ENCODE measurements at places on chromosomes 1 and 21.

DNA sequence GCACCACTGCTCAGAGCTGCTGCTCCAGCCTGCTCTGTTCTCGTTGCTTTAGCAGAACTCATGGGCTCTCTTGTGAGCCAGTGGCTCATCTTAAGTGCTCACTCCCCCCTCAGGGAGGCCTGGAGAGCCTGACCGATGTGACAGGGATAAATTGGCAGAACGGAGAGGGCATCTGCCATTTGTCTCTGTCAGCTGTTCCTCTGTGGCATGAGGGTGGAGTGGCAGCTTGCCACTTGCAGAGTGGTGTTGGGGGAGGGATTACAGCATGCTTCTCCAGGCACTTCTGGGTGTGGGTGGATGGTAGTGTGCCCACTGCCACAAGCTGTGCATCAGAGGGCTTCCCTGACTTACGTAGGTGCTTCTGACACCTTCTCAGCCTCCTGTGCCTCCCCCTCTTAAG lies 229.5 kb downstream of the PAPPA2 start:
- DNase-seq: no peak

GRCh38 chr1:16009030-16009460 lies 5.0 kb downstream of the SRARP start:
- DNase-seq: peak; percentile 37

GRCh38 chr1:74083128-74083527 lies 114.8 kb downstream of the LRRIQ3 start:
- no peak for DNase-seq

- no peak for DNase-seq
Observed at GRCh38 chr1:31222176-31222575, 17.5 kb downstream of the NKAIN1 start.

DNA sequence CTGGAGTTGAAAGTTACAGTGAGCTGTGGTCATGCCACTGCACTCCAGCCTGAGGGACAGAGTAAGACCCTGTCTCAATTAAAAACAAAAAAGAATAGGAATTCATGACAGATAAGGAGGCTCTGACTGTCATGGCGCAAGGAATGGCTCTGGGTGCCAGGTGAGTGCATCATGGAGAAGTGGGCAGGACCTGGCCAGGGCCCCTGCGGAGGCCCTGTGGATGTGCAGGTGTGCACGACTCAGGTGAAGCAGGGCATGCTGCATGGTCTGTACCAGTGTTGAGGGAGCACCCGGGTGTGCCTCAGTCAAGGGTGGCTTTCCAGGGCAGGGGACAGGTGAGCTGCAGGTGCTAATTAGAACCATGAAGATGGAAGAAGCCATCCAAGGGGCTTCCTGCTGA lies 14.0 kb downstream of the SLC1A7 start:
- no peak for DNase-seq

GRCh38 chr1:77281491-77282186 lies at the start of gene AK5:
Gene AK5 (plus strand): TSS chr1:77282019. CDS start chr1:77282314, 295 bp downstream.
- DNase-seq: peak; percentile 14

- DNase-seq: no peak
Observed at GRCh38 chr1:223747838-223748335, 35.5 kb downstream of the CAPN2 start.

DNA sequence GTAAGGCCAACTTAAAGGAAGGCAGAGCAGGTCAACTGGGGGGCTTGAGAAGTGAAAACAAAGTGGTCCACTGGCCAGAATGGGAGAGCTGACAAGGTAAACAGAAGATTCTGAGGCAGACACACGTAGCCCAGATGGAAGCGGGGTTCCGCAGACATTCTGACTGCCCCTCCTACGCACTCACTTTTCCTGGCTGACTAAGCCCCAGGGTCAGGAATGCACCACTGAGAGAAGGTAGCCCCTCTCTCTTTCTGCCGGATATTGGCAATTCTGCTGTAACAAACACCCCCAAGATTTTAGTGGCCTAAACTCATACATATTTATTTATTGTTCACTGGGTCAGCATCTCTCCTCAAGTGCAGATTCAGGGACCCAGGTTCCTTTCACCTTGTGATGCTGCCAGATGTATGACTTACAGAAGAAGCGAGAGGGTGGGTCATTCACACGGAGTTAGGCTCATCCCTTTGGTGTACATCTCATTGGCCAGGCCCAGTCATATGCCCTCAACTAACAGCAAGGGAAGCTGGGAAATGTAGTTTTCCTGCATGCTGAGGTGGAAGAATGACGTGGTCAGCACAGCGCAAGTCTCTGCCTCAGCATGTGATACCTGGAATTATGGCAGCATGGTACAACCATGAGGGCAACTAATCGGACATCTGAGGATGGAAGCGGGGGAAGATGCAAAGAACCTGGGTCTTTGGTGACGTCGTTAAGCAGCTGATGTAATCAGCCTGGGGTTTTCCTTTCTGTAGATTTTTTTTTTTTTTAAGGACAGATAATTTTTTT lies 43.4 kb upstream of the MRPS6 start:
- no peak for DNase-seq

GRCh38 chr1:226676381-226676780 lies 62.7 kb downstream of the ITPKB start:
- DNase-seq: no peak

DNA sequence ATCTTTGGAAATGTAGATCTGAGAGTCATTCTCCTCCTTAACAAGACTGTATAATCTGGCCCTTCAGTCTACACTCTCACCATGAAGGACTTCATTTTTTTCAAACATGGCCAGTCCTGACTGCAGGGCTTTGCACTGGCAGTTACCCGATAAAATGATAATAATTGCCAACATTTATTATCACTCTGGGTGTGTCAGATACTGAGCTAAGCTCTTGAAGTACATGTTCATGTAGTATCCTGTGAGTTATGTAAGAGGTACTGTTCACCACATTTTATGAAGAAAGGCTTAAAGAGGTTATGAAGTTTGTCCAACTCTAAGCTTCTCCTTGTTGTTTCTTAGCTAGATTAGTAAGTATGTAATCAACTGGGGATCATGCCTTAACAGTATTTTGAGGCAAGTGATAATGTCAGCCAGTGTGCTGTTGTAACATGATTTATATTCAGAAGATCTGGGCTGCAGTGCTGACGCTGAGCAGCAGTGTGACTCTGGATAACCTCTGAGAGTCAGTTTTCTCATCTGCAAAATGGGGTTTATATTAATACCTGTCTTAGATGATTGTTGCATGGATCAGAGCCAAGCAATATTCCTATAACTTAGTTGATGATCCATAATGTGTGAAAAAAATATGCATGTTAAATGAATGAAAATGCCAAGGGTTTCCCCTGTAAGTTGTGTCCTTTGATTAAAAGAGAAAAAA lies 42.1 kb upstream of the LEPR start:
- DNase-seq: no peak

- peak; percentile 60 for DNase-seq
Observed at GRCh38 chr1:42931108-42931539, 27.5 kb downstream of the SLC2A1 start.

- no peak for DNase-seq
Observed at GRCh38 chr1:157715736-157716135, 15.2 kb upstream of the FCRL3 start.

- DNase-seq: no peak
Observed at GRCh38 chr1:210751911-210752310, 382.0 kb downstream of the KCNH1 start.

DNA sequence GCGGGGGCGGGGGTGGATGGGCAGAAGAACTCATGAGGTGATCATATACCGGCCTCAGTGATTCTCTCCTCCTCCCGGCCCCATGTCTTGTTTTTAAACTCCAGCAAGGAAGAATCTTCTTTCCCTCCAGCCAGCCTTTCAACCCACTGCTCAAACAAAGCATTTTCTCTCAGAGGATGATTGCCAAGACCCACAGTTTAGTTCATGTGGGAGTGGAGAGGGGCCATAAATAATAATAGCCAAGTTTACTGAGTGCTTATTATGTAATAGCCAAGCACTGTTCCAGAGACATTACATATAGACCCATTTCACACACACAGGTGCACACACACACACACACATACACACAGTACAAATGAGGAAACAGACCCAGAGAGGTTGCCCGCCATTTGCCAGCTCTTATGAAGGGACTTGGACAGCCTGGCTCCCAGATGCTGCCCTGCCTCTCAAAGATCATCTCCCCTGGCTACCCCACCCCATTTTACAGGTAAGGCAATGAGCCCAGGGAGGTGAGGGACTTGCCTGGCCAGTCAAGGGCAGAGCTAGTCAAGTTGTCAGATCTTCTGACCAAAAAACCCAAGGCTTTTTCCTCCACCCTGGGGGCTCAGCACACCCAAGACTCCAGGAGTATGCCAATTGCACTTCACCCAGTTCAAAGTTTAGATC lies 18.0 kb upstream of the BCAR3 start:
- DNase-seq: no peak

- no peak for DNase-seq
Observed at GRCh38 chr1:36864182-36864822, 170.0 kb downstream of the GRIK3 start.

- DNase-seq: no peak
Observed at GRCh38 chr1:43421976-43422750, 31.6 kb downstream of the HYI start.

DNA sequence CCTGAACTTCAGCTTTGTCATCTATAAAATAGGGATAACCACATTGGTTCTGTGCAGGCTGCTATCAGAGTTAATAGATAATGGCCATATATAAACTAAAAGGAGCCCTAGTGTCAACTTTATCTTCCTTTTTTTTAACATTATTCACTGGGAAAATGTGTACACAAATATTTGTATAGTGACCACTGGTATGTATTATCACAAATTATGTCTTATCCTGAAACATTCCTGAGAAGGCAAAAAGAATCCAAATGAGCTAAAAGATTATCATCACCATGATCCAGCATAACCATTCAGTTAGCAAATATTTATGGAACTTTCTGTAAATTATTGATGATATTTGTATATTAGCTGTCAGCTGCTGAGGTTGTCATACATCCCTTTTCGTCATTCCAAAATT lies 16.6 kb downstream of the ANGPTL3 start:
- no peak for DNase-seq

GRCh38 chr1:48222501-48223242 lies at the start of gene SLC5A9:
Gene SLC5A9 (plus strand): TSS chr1:48222716. CDS start chr1:48222737, 21 bp downstream.
- no peak for DNase-seq

GRCh38 chr1:21350202-21350885 lies 60.1 kb upstream of the ECE1 start:
- no peak for DNase-seq

DNA sequence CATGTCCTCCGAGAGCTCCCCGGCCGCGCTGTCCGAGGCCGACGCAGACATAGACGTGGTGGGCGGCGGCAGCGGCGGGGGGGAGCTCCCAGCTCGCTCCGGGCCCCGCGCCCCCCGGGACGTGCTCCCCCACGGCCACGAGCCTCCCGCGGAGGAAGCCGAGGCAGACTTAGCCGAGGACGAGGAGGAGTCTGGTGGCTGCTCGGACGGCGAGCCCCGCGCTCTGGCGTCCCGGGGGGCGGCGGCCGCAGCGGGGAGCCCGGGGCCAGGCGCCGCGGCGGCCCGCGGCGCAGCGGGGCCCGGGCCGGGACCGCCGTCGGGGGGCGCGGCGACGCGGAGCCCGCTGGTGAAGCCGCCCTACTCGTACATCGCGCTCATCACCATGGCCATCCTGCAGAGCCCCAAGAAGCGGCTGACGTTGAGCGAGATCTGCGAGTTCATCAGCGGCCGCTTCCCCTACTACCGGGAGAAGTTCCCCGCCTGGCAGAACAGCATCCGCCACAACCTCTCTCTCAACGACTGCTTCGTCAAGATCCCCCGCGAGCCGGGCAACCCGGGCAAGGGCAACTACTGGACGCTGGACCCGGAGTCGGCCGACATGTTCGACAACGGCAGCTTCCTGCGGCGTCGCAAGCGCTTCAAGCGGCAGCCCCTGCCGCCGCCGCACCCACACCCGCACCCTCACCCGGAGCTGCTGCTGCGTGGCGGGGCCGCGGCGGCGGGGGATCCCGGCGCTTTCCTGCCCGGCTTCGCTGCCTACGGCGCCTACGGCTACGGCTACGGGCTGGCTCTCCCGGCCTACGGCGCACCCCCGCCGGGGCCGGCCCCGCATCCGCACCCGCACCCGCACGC lies 547 bp downstream of the FOXD2 start:
- DNase-seq: no peak

- no peak for DNase-seq
Observed at GRCh38 chr1:248923352-248924338, 17.6 kb downstream of the PGBD2 start.

GRCh38 chr1:207002724-207003146 lies 29.8 kb downstream of the C1orf116 start:
- no peak for DNase-seq

GRCh38 chr1:198523182-198523950 lies 17.1 kb downstream of the ATP6V1G3 start:
- DNase-seq: no peak

GRCh38 chr1:33420870-33421775 lies 9.8 kb downstream of the PHC2 start:
- DNase-seq: peak; percentile 75

- no peak for DNase-seq
Observed at GRCh38 chr1:206946261-206946660, at the start of gene PIGR. Gene PIGR (minus strand): TSS chr1:206946466. CDS start chr1:206940531, 5,935 bp downstream.

DNA sequence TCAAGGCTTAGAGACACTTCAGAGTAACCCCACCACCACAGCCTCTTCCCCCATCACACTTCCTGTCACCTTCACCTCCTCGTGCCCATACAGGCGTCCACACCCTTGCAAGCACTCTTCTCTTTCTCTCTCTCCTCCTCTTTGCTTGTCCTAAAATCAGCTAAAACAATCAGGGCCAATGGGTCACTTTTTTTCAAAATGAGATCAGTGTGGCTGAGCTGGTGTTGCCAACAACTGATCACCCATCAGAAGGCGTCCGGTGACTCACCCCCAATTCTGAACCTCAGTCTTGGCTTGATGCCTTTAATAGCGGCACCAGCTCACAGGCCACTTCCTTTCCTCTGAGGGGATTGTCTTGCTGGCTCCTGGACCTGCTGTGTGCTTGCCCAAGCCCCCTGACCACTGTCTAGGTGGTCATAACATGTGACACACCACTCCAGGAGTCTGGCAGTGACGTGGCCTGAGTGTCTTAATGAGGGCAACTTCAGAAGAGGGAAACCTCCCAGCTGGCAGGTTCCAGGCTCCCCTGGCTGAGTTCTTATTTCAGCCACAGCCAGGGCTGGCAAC lies 1.6 kb downstream of the DRAXIN start:
- peak; percentile 71 for DNase-seq

DNA sequence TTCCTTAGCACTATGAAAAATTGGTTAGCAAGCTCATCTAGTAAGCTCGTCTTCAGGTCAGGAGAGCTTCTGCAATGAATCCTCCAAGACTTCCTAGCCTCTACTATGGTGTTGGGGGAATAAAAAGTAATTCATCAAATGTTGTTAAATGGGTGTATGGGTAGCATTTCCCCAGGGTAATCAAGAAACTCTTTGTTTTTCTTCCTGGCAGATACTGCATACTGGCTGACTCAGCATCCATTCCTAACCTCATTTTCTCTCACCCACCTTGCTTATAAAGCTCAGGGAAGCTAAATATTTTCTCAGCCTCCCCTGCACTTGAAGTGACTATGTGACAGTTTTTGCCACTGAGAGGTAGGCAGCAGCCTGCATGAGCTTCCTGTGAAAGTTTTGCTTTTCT lies 83.4 kb downstream of the MAB21L3 start:
- DNase-seq: no peak

- DNase-seq: peak; percentile 41
Observed at GRCh38 chr1:234851450-234852438, 241.8 kb upstream of the IRF2BP2 start.

GRCh38 chr1:93814059-93814794 lies 64.8 kb downstream of the DNTTIP2 start:
- DNase-seq: peak; percentile 88

- no peak for DNase-seq
Observed at GRCh38 chr1:229871078-229871676, 195.9 kb upstream of the GALNT2 start.
